ENCODE measurements at places on chromosomes 1 and 21.
A peak's percentile ranks its signal among the peaks of the same experiment; 100 is the strongest.

- no peak for DNase-seq
Observed at GRCh38 chr1:68795956-68796355, 299.1 kb upstream of the DEPDC1 start.

DNA sequence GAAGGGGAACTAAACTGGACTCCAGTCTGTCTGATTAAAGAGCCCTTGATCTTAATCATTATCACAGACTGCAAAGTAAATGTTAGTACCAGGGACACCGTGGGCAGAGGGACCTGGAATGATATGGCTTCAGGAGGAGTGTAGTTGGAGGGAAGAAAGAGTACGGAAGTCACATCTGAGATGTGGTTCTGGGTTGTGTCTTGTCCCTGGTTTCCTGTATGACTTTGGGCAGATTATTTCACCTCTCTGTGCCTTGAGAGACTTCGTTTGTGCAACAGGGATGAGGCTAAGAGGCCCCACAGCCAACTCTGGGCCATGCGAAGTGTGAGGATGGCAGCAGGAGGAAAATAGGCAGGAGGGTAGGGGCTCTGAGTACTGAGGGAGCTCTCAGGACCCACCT is 76.1 kb upstream of the SLC2A1 start:
- DNase-seq: no peak

GRCh38 chr1:154407198-154408091 is 2.3 kb downstream of the IL6R start:
- peak; percentile 76 for DNase-seq

GRCh38 chr21:42858185-42858847 is 21.0 kb downstream of the WDR4 start:
- DNase-seq: peak; percentile 44

DNA sequence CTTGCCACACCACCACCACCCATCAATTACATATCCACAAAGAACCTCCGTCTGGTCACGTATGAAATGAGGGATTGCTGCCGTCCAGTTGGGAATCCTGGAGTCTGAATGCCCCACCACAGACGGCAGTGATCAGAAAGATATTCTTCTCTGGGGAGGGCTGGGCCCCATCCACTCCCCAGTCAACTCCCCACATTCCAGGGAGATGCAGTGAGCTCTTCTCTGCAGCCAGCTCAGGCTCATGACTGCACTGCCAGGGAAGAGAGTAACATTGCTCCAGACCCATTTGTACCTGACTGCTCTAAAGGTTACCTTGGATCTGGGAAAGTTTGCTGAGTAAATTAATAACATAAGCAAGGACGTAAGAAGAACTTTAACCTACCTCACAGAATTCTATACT is 18.3 kb downstream of the DEGS1 start:
- no peak for DNase-seq

DNA sequence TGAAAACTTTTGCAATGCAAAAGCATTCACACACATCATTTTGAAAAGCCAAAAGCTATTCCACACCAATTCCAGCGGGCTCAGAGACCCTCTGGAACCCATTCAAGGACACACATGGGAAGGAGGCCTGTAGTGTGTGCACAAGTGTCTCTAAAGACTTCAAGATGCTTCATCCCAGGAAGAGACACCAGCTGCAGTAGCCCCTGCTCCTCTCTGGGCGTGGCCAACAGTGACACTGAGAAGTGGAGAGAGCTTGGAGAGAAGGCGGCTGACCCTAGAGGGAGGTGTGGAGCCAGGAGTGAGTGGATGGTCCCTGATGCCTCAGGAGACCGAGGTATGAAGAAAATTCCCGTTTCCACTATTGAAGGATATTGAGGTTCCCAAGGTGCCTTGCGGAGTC is 14.9 kb upstream of the TNNI1 start:
- peak; percentile 72 for DNase-seq
